ENCODE measurements at places on chromosomes 2 and 18. TPM values are rescaled to one million over a fixed set of nuclear protein-coding genes. Genes with fewer than 3 reads are reported as not detected.

DNA sequence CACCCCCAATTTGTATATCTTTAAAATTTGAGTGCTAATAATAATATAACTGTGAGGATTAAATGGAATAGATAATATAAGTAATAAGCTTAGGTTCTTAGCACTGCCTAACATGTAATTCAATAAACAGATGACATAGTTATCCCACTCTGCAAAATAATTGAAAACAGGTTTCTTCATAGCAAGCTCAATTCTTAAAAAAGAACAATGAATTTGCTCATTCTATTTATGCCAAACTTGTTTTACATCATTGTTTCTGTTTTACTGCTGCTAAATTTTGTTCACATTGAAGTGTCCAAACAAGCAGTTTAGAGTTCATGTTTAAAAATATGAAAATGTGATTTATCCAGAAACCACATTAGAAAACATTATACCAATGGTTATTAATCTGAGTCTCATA, 217.0 kb downstream of the MBD5 start:
- no peak for DNase-seq

GRCh38 chr2:129699781-129700573, 279.5 kb upstream of the RAB6C start:
- no peak for DNase-seq

DNA sequence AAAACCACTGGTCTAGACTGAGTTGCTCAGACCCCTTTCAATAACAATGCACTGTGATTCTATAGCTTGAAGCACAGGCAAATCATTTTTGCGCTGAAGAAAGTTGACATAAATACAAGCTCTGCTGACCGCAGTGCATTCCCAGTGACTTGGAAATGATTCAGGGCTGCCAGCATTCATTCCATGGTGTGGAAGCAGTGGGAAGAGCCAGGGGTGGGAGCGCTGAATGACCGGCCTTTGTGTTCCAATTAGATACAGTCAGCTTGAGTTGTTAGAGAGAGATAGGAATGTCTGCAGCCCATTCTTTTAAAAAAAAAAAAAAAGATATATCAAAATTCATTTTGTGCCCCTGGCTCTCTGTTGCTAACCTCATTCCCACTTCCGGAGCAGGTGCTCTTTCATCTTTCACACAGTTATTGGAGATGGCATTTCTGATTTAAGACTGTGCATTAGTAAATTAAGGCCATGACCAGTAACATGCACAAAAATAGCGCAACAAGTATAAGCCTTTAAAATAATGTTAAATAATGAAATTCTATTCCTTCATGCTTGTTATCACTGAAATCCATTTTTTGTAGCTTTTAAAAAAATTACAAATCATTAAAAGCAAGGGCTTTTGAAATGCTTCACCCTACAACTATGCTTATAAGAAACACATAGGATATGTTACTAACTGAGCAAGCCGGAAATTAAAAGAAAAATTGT, 59.4 kb upstream of the CTLA4 start:
- DNase-seq, result no peak

GRCh38 chr2:44954447-44954888, 13.0 kb downstream of the SIX3 start:
- DNase-seq, result no peak

DNA sequence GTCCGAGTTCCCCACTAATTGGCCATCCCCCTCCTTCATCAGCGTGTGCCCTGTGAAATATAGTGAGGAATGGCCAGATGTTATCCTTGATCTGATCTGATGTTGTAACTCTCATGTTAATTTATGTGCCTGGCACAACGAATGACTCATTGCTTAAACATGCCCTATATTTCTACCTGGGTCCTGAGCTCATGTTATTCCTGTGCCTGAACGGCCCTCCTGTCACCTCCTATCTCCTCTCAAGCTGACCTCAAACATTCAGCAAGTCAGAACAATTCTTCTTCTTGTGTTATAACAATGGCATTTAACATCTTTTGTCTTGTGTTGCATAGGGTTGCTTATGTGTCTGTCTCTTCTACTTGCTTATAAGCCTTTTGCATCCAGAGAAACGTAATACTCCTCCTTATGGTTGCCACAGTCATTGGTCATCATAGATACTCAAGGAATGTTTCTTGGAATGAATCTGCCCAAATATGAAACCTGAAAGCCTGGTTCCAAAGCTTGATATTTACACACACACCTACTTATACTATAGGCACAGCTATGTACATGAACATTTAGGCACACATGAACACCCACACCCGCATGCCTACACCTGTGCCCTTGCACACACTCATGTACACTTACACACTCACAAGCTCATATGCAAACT, 80.2 kb upstream of the PHLPP1 start:
- no peak for DNase-seq

The CHRNG gene
- 1.1 TPM for polyA plus RNA-seq

DNA sequence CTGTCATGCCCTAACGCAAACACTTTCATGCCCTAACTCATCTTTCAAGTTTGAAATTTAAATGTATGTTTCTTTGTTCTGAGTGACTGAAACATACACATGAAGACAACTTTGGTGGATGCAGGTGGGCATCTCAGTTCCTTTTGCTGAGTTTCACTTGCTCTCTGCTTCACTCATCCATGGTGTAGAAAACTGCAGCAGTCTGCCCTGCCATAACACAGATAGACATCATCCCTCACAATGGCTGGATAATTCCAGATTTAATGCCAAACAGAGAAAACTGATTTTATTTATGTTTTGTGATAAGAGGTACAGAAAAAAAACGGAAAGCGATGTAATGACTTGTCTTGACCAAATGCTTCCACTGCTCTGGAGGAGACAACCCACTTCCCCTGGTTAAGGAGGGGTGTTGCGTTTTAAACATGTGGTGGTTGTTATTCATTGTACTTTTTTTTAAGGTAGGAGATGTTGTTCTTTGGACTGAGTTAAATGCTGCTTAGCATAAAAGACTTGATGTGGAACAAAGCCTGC, 70.4 kb downstream of the RHBDD1 start:
- DNase-seq, result no peak

DNA sequence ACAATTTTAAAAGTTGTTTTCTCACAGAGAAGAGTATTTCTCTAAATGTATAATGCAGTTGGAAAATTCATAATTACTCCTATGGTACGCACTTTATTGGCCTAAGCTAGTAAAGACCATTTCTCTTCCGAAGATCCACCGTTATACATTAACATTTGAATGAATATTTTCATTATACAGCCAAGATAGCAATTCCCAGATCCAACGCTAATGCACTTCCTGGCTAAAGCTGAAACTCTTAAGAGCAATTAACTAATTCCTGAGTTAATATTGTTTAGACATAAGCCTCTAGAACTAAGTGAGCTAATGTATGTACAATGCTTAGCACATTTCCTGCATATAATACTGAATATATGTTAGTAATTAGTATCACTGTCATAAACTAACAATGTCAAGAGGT, 56.2 kb downstream of the PDK1 start:
- DNase-seq, result no peak

DNA sequence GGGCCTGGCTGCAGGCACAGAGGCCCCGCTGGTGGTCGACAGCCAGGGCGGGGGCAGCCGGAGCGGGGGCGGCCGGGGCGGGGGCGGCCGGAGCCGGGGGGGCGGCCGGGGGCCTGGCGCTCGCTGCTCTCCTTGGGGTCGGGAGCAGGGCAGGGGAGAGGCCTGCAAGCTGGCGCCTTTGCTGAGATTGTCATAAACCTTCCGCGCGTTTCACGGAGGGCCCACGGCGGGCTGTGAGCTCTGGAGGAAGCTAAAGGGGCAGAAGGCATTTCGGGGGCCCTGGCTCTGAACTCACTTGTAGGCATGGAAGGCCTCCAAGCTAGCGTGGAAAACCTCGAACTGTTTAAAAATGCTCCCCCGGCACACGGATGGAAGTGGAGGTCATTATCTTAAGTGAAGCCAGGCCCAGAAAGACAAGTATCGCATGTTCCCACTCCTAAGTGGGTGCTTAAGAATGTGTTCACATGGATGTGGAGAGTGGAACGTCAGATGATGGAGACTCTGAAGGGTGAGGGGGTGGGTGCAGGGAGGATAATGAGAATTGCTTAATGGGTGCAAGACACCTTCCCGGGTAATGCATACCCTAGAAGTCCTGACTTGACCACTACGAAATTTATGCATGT, 629 bp downstream of the PRELID3A start:
- DNase-seq, result peak; percentile 23

DNA sequence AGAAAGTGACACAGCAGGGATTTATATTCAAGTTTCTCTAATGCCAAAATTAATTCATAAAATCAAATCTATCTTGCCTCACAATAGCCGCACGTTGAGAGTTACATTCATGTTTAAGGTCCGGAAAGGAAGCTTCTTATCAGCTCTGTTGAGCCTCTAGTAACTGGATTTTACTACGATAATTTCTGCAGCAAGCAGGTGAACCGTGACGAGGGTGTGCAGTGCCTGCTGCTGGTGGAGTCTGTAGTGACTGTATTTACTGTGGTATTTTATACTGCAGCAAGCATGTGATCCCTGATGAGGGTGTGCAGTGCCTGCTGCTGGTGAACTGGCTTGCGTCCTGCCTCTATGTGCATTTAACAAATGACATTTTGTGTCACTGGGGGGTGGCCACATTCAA, 120.0 kb downstream of the SNTG2 start:
- DNase-seq, result no peak

The IGFBP5 gene
- polyA plus RNA-seq, result 396 TPM

DNA sequence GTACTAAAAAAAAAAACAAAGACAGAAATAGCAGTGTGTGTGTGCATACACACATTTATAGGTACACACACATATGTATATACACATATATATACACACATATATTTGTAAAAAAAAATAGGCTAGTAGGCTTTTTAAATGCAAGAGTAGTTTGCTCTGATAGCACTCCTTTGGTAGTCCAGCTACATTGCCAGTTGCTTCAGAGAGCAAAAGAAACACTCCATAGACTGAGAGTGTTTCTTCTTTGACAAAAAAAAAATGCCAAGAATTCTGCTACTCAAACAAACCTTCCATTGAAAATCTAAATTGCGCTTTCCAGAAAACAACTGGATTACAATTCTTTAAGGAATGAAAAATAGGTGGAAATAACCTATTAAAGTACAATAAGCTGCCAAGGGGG, 365.9 kb upstream of the GALNT5 start:
- DNase-seq, result no peak
